ENCODE measurements at places on chromosomes 5 and 9. TPM values are rescaled to one million over a fixed set of nuclear protein-coding genes. Genes with fewer than 3 reads are reported as not detected.

GRCh38 chr9:120915854-120916470 is 10.6 kb downstream of the TRAF1 start:
- no peak for DNase-seq

DNA sequence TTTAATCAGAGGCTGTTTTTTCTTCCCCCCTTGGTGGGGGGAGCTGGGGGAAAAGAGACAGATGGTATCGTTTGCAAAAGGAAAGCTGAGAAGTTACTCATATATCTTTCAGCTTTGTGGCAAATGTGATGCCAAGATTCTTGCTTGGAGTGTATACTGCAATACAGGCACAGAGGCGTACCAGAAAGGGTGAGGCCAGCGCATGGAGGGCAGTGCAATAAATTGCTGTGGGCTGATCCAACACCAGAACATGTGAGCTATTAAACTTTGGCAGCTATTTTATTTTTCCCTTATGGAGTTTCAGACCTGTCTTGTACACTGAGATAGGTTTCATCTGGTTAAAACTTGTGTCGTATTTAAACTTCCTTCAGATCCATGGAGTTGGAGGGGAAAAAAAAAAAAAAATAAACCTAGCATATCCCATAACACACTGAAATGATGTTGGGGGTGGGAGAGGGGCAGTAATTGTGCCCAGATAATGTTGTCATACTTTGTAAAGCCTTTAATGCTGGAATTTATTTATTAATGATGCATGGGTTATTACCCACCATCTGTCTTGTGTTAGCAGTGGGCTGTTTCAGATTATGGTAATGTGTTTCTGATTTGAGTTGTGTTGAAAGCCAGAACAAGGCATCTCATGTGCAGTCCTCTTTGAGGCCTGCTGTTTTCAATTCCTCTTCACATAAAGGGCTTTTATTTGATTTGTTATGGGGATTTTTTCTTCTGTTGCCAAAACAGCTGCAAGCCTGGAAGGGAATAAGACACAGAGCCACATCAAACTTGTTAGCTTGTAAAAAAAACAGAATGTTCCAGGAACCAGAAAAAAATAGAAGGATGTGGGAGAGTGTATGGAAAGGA is 891.3 kb downstream of the TLE1 start:
- DNase-seq, result no peak

- no peak for DNase-seq
These were observed at the start of gene GABRB2 for GRCh38 chr5:161546470-161547301. Gene GABRB2 (minus strand): TSS chr5:161546725. CDS start chr5:161546643, 82 bp downstream.

DNA sequence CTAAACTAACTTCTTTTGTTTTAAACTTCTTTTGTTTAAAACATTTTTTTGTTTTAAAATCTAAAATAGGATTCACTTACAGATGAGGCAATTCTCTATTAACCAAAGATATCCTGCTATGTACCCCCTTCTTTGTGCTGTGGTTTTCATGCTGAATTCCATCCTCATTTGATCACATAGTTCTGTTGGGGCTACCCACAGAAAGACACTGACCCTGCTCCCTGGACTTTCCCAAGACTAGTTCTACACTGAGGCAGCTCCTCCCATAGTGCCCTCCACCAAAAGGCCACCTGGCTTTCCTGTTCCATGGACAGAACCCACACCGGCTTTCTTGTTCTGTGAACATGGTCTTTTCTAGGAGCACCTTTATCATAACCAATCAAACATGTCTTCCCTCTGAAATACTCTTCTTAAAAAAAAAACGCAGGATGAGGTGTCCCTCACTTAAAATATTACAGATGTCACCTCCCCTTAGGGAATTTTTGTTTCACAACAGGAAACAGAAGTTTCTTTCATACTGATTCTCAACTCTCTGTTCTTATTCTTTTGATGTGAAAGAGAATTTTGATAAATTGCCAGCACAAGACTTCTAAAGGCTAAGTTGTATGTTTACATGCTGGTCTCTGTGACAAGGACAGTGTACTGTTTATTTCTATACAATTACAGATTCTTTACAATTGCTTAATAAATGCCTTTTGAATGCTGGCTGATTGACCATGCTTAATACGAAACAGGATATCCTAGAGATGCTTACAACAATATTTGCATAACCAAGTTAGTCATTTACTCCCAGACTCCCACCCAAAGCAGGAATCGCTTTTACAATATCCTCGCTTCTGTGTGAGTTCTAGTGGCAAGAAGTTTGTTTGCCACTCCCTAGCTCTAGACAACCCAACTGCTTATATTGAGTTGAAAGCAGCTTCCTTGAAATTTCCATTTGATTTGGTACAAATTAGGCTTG is 300.4 kb downstream of the DTWD2 start:
- DNase-seq, result no peak

- no peak for DNase-seq
These were observed 77.7 kb downstream of the ARSB start for GRCh38 chr5:78907255-78907891.

The FGF10 gene
- total RNA-seq, result 1.4 TPM

DNA sequence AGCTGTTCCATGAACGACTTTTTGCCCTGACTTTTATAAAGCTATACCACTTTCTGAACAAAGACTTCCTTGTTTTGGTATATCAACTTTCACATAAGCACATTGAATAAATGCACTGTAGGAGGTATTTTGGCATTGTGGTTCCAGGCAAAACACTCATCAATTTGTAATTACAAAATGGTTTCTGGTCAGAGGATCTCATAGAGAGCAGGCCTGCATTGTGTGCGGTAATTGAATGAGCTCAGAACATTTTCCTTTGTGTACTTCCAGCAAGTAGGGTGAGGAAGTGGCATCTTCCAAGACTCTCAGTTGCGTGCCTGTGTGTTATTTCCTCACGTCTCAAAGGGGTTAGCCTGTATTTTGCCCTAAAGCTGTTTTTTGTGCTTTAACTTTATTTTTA is 89.2 kb downstream of the PDE6A start:
- DNase-seq, result no peak

- DNase-seq, result no peak
These were observed 46.0 kb downstream of the C7 start for GRCh38 chr5:40955313-40955712.

Measured in esophagus squamous epithelium (tissue), 5 donors.